ENCODE measurements at places on chromosomes 13 and 19. TPM values are rescaled to one million over a fixed set of nuclear protein-coding genes. Genes with fewer than 3 reads are reported as not detected.
A peak's percentile ranks its signal among the peaks of the same experiment; 100 is the strongest.

DNA sequence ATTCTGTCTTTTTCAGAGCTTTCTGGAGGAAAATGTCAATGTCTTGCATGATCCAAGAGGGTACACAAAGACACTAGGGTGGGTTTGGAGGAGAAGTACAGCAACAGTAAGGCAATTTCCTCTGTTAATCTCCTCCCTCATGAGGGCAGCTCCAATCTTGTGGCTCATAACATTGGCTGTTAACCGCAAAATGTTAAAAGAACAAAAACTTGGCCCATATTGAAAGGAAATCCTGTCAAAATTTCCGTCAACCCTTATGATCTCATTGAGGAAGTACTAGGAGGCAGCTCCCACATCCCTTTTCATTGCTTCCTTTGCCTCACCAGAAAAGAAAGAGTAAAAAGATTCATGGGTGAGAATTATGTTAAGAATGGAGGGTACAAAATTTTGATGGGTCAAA, 11.6 kb downstream of the OXGR1 start:
- H3K4me3 ChIP-seq, result no peak overlapping the region
- no peaks in the 10 kb centered on the region for H3K36me3 ChIP-seq
- H3K27ac ChIP-seq, result no peak overlapping the region

DNA sequence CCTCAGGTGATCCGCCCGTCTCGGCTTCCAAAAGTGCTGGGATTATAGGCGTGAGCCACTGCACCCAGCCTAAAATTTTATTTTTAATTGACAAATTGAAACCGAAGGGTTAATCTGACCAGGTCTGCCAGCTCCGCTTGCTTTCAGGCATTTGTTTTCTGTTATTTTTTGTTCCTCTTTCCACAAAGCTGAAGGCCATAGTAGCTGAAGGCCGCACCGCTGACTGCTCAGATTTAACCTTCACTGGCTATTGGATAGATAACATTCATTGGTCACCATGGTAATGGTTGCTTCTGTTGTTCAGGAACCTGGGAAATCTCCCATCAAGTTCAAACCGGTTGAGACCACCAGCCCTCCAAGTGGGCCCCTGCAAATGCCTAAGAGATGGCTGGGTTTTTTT, 124.5 kb upstream of the USP29 start:
- DNase-seq, result peak; percentile 77
- no peaks in the 10 kb centered on the region for H3K36me3 ChIP-seq
- H3K4me1 ChIP-seq, result peaks cover 3% of the 10 kb centered on the region
- no peak overlapping the region for H3K27ac ChIP-seq
- no peak overlapping the region for H3K4me3 ChIP-seq

- H3K4me3 ChIP-seq, result no peak overlapping the region
- H3K27me3 ChIP-seq, result no peaks in the 10 kb centered on the region
- H3K27ac ChIP-seq, result no peak overlapping the region
- H3K36me3 ChIP-seq, result no peaks in the 10 kb centered on the region
- H3K4me1 ChIP-seq, result no peaks in the 10 kb centered on the region
- DNase-seq, result no peak
Measured at GRCh38 chr19:48230555-48231129, 25.1 kb downstream of the CARD8 start.

DNA sequence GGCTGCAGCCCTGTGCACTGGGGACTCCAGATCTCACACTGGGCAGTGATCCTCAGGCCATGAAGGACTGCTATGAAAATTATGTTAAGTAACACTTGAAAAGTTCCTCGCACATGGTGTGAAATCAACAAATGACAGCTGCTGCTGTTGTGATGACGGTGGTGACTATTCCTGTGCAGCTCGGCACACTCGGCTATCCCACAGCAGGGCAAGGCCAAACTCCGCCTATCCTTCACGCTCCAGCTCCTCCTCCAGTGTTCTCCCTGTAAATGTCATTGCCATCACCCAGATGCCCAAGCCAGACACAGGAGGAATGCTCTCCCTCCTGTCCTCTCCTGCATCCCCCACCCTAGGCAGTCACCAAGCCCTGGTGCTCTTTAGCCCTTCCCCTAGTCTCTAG, 31.3 kb downstream of the GRIK5 start:
- peak; percentile 36 for DNase-seq
- H3K4me1 ChIP-seq, result no peaks in the 10 kb centered on the region
- no peak overlapping the region for H3K4me3 ChIP-seq
- no peaks in the 10 kb centered on the region for H3K36me3 ChIP-seq

DNA sequence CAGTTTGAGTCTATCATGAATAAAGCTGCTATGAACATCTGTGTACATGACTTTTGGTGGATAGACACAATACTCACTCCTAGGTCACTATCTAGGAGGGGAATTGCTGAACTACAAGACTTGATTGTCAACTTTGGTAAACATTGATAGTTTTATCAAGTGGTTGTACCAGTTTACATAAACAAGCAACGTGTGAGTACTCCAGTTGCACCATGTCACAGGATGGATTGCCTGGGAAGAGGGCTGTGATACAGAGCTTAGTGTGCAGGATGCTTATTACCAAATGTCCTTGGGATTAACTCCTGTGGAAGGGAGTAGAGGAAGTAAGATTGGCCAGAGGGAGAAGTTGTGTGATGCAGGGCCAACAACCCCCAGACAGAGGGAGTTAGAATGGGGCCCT, 37.7 kb downstream of the RAP2A start:
- no peaks in the 10 kb centered on the region for H3K27me3 ChIP-seq
- no peak overlapping the region for H3K4me3 ChIP-seq
- H3K36me3 ChIP-seq, result no peaks in the 10 kb centered on the region

GRCh38 chr13:111387945-111388600, 67.6 kb downstream of the TEX29 start:
- H3K27me3 ChIP-seq, result no peaks in the 10 kb centered on the region
- peak; percentile 6 for DNase-seq
- no peak overlapping the region for H3K27ac ChIP-seq
- H3K4me3 ChIP-seq, result no peak overlapping the region
- H3K4me1 ChIP-seq, result no peaks in the 10 kb centered on the region
- no peaks in the 10 kb centered on the region for H3K36me3 ChIP-seq

DNA sequence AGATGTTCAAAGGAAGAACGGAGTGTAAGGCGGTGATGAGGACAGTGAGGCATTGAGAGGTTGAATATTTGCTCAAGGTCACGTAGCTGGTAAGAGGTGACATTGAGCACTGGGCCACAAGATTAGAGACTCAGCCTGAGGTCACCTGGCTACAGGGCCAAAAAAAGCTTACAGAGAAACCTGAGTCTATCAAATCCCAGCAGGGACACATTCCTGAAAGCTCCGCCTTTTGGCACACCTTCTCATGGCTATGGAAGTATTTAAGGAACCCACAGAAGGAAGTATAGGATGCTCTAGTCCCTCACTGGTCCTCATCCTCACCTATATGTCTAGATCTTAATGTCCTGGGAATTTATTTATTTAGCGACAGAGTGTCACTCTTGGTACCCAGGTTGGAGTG, 17.4 kb downstream of the ZNF586 start:
- no peaks in the 10 kb centered on the region for H3K4me1 ChIP-seq
- H3K4me3 ChIP-seq, result no peak overlapping the region
- no peaks in the 10 kb centered on the region for H3K27me3 ChIP-seq
- no peaks in the 10 kb centered on the region for H3K36me3 ChIP-seq
- DNase-seq, result no peak

DNA sequence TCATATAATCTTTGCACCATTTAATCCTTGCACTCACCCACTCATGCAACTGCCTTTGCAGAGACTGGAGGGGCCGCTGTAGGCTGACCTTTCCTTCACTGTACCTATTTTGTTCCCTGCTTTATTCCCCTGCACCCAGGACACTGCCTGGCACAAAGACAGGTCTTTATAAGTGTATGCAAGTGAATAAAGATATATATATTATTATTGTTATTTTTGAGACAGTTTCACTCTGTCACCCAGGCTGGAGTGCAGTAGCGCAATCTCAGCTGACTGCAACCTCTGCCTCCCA, 3.8 kb downstream of the ALOX5AP start:
- H3K4me3 ChIP-seq, result no peak overlapping the region
- peaks cover 34% of the 10 kb centered on the region for H3K4me1 ChIP-seq
- no peak for DNase-seq
- H3K27ac ChIP-seq, result no peak overlapping the region
- no peaks in the 10 kb centered on the region for H3K27me3 ChIP-seq

- H3K4me3 ChIP-seq, result no peak overlapping the region
- H3K27ac ChIP-seq, result peak overlapping the region; percentile 52
- peaks cover 28% of the 10 kb centered on the region for H3K36me3 ChIP-seq
- DNase-seq, result peak; percentile 88
Measured at GRCh38 chr19:4014541-4015491, 7.3 kb downstream of the PIAS4 start.

GRCh38 chr13:31351376-31351775, 151.6 kb downstream of the B3GLCT start:
- no peaks in the 10 kb centered on the region for H3K27me3 ChIP-seq
- no peaks in the 10 kb centered on the region for H3K4me1 ChIP-seq
- DNase-seq, result no peak
- no peak overlapping the region for H3K4me3 ChIP-seq

DNA sequence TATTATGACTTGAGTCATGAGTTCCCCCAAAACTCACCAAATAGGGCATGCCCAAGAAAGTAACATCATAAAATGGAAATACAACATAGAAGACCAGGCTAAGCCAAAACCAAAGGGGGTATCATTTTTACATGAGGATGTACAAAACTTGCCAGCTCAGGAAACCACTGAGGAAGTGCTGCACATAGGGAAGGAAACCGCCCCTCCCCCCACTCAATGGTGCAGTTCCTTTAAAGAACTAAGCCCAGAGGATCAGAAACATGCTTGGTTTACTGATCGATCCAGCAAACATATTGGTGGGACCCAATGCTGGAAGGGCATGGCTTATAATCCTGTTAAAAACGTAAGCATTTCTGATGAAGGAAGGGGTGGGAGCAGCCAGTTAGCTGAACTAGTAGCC, 4.2 kb upstream of the ZNF486 start:
- no peaks in the 10 kb centered on the region for H3K36me3 ChIP-seq
- no peak for DNase-seq
- no peak overlapping the region for H3K27ac ChIP-seq
- no peak overlapping the region for H3K4me3 ChIP-seq
- H3K4me1 ChIP-seq, result no peaks in the 10 kb centered on the region

- H3K27ac ChIP-seq, result no peak overlapping the region
- no peaks in the 10 kb centered on the region for H3K27me3 ChIP-seq
- no peaks in the 10 kb centered on the region for H3K4me1 ChIP-seq
- no peaks in the 10 kb centered on the region for H3K36me3 ChIP-seq
- no peak overlapping the region for H3K4me3 ChIP-seq
Measured at GRCh38 chr19:31979362-31979761, 366.0 kb upstream of the ZNF507 start.

DNA sequence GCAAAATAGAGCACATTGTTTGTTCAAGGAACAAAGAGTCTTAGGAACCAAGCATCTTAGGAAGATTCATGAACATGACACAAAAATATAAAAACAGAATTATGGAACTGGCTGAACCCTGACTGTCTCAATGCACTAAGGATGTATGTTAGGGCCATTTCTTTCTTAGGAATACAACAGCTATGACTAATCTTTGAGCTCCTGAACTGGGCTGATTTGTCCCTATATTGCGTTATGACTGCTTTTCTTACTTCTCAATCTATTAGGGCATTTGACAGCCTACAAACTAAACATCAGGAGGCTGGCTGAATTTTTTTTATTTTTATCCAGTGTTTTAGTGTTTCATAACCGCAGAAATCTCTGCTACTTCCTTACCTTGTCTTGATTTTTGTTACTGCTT, 211.2 kb downstream of the OXGR1 start:
- H3K4me3 ChIP-seq, result no peak overlapping the region
- DNase-seq, result no peak
- H3K36me3 ChIP-seq, result no peaks in the 10 kb centered on the region
- no peak overlapping the region for H3K27ac ChIP-seq
- H3K4me1 ChIP-seq, result no peaks in the 10 kb centered on the region

DNA sequence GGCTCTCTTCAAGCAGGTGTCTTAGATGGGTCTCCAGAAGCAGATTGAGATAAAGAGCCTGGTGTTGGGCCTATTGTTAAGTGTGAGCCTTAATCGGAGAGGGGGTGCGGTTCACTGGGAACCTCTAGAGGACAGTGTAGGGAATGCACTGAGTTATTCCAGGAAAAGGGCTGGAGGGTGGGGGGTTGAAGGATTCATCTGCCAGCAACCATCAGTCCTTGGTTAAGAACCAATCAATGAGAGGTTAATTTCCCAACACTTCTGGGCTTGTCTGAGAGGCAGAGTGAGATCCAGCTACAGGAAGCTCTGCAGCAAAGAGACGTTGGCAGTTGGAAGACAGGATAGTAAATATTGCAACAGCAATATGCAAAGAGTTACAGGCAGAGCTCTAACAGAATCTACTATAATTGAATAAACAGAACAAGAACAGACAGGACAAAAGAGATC, 28.7 kb downstream of the CYP4F2 start:
- H3K27me3 ChIP-seq, result peaks cover 12% of the 10 kb centered on the region
- H3K4me1 ChIP-seq, result no peaks in the 10 kb centered on the region
- DNase-seq, result no peak
- H3K27ac ChIP-seq, result no peak overlapping the region

DNA sequence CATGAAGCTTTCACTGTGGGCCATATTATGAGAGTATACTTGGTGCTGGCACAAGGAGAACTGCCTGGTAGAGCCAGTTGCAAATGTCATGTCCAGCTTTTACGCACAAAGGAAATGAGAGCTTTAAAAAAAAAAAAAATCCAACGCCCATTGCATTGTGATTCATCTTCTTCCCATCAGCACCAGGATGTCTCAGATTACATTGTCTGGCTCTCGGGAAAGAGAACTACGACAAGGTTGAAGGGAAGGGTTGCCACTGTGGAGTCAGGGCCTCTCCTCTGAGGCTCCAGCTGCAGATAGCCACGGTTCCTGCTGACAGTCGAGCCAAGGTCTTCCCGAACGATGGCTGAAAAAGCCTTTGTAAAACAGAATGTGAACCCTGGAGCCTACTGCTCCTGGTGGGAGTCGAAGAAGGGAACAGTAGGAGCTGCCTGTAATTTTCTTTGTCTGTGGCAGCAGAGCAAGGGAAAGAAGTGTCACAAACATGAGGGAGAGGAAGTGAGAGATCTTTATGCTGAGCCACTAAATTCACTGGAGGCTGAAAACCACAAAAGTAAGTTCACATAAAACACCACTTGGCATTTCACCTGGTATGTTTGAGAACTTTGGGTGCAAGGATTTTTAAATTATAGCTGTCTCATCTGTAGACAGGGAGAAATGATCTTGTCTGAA, 704.7 kb downstream of the DIAPH3 start:
- no peaks in the 10 kb centered on the region for H3K27me3 ChIP-seq
- DNase-seq, result peak; percentile 61
- H3K27ac ChIP-seq, result no peak overlapping the region
- H3K4me3 ChIP-seq, result no peak overlapping the region
- H3K4me1 ChIP-seq, result no peaks in the 10 kb centered on the region

DNA sequence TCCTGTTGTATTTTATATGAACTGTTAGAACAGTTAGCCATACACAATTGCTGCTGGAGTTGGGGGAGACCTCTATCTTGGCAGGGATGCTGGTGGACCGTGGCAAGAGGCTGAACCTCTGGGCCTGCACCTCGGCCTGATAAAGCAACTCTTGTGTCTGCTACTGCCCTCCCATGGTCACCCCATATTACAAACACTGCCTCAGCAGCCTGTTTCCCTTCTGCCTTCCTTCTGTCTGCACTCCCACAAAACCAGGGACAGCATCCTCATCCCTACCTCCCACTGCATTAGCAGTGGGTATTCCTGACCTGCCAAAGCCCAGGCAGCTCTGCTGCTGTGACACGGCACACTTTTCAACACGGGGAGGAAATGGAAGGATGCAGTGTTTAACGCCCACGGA, 456.4 kb downstream of the FGF14 start:
- no peak for DNase-seq
- H3K4me1 ChIP-seq, result no peaks in the 10 kb centered on the region
- H3K36me3 ChIP-seq, result no peaks in the 10 kb centered on the region
- no peaks in the 10 kb centered on the region for H3K27me3 ChIP-seq

SLC35E1 gene
- 42.0 TPM for total RNA-seq

PSG11 gene
- not detected for total RNA-seq

HRC gene
- total RNA-seq, result 3.7 TPM

MEIOSIN gene
- not detected for total RNA-seq

HCN2 gene
- total RNA-seq, result 8.9 TPM

C19orf73 gene
- 3.6 TPM for total RNA-seq

LYL1 gene
- 5.1 TPM for total RNA-seq

FXYD1 gene
- total RNA-seq, result not detected
